GM23338 (cell line): ENCODE measurements at places on chromosomes 12 and 14.

GRCh38 chr12:81888961-81889360 lies 129.8 kb upstream of the PPFIA2 start:
- H3K27ac ChIP-seq = peak overlapping the region; percentile 89
- no peak for DNase-seq
- H3K4me3 ChIP-seq = no peak overlapping the region
- H3K27me3 ChIP-seq = no peaks in the 10 kb centered on the region

DNA sequence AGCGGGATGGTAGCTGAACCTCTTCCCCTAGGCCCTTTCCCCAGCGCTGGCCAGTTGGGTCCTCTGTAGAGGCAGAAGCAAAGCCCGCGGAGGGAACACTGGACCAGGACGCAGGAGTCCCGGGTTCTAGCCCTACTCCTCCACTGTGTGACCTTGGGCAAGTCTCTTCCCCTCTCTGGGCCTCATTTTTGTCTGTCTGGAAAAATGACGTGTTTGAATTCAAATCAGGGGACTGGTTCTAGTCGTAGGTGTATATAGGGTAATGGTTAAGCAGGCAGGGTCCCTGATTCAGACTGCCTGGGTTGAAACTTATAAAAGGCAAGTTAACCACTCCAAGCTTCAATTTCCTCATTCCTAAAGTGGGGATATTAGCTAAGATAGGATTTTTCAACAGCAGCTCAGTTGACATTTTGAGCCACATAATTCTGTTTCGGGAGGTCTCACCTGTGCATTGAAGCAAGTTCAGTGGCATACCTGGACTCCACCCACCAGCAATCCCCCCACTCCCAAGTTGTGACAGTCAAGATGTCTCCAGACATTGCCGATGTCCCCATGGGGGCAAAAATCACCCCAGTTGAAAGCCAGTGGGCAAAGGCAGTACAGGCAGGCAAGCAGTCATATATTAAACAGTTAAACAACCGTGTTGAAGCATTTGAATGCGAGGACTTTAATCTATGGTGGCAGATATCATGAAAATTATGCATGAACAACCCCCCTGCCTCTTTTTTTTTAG lies 899 bp downstream of the TPCN1 start:
- DNase-seq = no peak
- peak overlapping the region; percentile 59 for H3K4me3 ChIP-seq
- peaks cover 18% of the 10 kb centered on the region for H3K4me1 ChIP-seq
- H3K27ac ChIP-seq = no peak overlapping the region

GRCh38 chr14:74346341-74346740 lies 1.9 kb upstream of the VRTN start:
- H3K27ac ChIP-seq = 0 out of 2 replicates have a peak overlapping the region, but pooled peaks have one; percentile 99
- no peaks in the 10 kb centered on the region for H3K27me3 ChIP-seq
- no peaks in the 10 kb centered on the region; the same call in 1 of the 2 replicates for H3K36me3 ChIP-seq
- peak; percentile 53 for DNase-seq
- H3K4me1 ChIP-seq = peaks cover 33% of the 10 kb centered on the region
- peak overlapping the region; percentile 90 for H3K4me3 ChIP-seq

- H3K4me1 ChIP-seq = peaks cover 28% of the 10 kb centered on the region
- H3K36me3 ChIP-seq = 0 out of 2 replicates have a peak, but pooled peaks cover 2% of the 10 kb centered on the region
- H3K27ac ChIP-seq = no peak overlapping the region
- DNase-seq = no peak
These were observed 16.0 kb upstream of the RNASE10 start for GRCh38 chr14:20489093-20489994.
